ENCODE measurements at places on chromosomes 12 and 14.

DNA sequence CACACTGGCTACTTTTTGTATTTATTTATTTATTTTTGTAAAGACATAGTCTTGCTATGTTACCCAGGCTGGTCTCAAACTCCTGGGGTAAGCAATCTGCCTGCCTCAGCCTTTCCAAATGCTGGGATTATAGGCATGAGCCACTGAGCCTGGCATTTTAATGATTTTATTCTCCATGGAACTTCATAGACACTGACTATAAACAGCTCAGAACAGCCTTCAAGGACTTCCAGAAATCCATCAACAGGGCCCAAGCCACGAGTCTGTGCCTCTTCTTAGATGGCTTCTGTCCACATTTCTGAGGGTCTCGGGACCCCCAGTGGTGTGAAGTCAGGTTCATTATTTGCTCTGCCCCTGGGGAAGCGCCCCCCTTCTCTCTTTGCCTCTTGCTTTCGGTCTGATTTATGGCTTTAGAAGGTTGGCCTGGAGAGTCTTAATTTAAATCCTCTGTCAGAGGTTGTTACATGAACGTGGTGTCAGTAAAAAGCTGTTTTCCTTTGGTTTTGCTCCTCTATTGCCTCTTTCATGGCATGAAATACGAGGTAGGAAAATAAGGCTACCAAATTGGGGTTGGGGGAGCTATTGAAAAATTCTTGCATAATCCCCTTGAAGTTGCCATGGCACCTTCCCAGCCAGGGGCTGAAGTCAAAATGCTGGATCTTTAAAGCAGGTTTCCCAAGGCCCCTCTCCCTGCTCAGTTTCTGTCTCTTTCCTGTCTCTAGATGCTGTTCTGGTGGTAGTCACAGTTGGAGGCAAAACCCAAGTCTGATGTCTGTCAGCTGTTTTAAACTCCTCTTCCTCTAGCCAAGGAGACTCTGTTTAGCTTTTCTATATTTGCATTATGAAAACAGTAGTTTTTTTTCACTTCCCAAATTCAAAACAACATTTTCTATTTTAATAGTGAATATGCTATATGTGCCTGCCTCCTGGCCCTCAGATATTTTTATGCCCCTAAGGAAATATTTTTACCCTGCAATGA is 129.4 kb downstream of the SMOC1 start:
- DNase-seq, result no peak

- DNase-seq, result no peak
Observed at GRCh38 chr12:4483885-4484823, 38.5 kb upstream of the FGF6 start.

- no peak for DNase-seq
Observed at GRCh38 chr14:100525615-100526014, 61.6 kb downstream of the BEGAIN start.

- no peak for DNase-seq
Observed at GRCh38 chr12:12786351-12786705, 869 bp downstream of the APOLD1 start.

- DNase-seq, result no peak
Observed at GRCh38 chr12:17680220-17680619, 409.8 kb downstream of the RERGL start.

- no peak for DNase-seq
Observed at GRCh38 chr12:3333991-3334391, 157.0 kb upstream of the PRMT8 start.

DNA sequence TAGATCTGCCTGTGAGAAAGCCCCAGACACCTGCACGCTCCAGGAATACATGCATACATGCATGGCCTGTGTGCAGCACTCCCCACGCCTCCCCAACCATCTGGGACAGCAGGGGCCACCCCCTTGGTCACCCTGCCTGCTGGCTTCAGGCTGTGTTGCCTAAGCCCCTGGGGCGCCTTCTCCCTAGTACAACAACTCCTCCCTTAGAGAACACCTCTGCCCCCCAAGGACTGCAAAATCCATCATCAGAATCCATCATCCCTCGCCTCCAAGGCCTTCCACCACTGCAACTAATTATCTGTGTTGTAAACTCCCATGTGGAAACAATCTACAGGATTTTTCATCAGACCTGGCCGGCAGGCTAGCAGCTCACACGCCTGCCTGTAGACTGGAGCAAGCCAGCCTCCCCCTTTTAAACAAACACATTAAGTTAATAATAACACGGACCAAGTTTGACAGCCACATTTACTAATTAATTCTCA is 36.8 kb downstream of the ZFP36L1 start:
- no peak for DNase-seq

GRCh38 chr14:61103541-61104339 is 122.7 kb downstream of the SLC38A6 start:
- peak; percentile 38 for DNase-seq

DNA sequence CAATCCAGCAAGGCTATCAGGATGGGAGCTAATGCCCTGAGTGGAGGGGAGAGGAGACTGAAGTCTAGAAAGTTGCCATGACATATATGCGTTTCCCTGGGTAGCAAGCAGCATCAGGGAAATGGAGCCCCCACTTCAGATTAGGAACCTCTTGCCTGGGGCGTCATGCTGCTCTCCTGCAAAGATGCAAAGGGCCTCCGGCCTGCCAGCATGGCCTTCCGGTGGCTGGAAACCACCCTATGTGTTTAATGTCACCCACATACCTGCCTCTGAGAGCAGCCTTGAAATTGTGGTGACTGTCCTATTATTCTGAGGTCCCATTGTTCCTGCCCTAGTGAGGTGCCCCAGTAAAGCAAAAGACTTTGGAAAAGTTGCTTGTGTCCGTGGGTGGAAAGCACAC is 10.0 kb upstream of the IFI27L2 start:
- no peak for DNase-seq

- no peak for DNase-seq
Observed at GRCh38 chr14:28426960-28427359, 339.6 kb upstream of the FOXG1 start.

DNA sequence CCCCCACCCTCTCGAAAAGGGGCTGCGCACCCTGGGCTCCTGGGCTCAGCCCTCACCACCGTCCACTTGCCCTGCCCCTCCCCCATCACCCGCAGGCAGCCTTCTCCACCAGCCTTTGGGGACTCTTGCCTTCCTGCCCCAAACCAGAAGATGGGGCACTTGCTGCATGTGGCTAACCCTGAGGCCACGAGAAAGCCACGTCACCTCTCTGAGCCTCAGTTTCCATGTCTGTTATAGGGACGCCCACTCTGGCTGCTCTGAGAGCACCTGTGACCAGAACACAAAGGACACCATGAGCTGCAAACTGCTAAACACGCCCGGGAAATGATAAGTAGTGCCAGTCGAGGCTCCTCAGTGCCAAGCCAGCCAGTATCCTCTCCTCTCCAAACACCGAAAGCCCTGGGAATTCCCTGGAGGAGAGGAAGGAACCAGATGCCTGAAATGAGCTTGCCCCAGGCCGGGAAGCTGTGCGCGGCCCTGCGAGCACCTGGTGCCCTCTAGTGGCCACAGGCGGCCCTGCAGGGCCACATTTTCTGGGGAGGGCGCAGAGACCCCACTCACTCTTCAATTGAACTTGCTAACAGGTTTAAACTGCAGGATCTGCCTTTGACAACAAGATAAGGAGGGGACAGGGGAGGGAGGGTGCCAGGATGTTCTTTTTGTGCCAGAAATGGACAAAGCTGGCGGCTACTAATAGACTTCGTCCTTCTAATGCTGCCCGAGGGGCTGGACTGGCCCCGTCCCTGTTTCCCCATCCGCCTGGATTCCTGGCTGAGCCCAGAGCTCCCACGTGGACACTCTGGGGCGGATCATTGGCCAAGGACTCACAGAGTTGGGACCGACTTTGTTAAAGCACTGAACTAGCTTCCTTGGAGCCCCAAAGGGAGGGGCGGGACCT is 10.2 kb upstream of the SERPINA9 start:
- peak; percentile 68 for DNase-seq

All from GM12891 (cell line).